Mesothelial cell of epicardium (in vitro differentiated cells): ENCODE measurements at places on chromosomes 7 and 10. TPM values are rescaled to one million over a fixed set of nuclear protein-coding genes. Genes with fewer than 3 reads are reported as not detected.

- DNase-seq, result no peak
Observed at GRCh38 chr7:25863005-25863728, 288.8 kb upstream of the NFE2L3 start.

DNA sequence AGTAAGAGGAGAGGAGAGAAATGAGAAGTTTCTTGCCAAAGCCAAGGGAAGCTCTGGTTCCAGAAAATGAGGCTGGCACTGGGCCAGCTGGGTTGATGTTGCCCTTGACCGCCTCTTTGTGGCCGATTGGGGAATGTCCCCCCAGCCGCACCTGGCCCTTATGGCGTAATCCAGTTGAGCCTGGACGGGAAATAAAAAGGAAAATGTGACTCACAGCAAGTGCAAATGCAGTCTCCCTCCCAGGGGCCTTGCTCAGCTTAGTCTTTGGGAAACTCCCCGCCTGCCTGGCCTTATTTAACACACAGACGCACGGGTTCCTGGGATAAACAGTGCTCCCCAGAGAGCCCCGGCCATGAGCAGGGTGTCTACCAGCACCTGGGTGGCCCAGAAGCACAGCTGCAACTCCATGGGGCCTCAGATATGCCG is 174.8 kb downstream of the KIAA1217 start:
- peak; percentile 78 for DNase-seq

GNG11 gene
- total RNA-seq, result 5.8 to 6.7 TPM (median 6.4 TPM) in 3 replicates

GRCh38 chr7:1101563-1102431 is 13.9 kb downstream of the GPER1 start:
- no peak for DNase-seq

DNA sequence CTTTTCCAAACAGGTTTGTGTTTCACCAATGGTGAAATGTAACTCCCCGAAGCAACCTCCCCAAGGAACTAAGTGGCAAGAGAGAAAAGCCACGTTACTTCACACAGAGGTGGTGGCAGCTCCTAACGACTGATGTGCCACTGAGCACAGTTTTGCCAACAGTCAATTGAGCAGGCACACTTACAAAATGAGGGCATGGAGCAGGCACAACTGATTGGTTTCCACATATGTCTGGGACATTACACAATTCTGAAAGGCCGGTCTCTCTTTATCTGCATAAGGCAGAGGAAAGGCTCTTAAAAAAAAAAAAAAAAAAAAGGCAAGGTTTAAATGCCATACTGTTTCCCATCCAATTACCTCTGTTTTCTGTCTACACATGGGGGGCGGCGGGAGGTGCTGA is 86.7 kb downstream of the GFRA1 start:
- DNase-seq, result no peak

- DNase-seq, result no peak
Observed at GRCh38 chr10:16799621-16800020, 17.6 kb downstream of the RSU1 start.

ATRNL1 gene
- total RNA-seq, result 39.5 to 43.4 TPM (median 39.6 TPM) in 3 replicates

DNA sequence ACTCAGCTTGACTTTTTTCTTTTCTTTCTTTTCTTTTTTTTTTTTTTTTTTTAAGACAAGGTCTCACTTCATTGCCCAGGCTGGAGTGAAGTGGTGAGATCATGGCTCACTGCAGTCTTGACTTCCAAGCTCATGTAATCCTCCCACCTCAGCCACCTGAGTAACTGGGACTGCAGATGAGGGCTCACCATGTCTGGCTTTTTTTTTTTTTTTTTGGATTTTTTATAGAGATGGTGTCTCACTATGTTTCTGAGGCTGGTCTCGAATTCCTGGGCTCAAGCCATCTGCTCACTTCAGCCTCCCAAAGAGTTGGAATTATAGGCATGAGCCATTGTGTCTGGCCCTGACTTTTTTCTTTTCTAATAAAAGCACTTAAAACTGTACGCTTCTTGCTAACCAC is 358.2 kb upstream of the IGFBP3 start:
- DNase-seq, result no peak

CRYGN gene
- 9.4 to 12.2 TPM (median 10.5 TPM) in 3 replicates for total RNA-seq
